Head of caudate nucleus (tissue), 42 donors: ENCODE measurements at places on chromosomes 3 and 15.

- no peak for DNase-seq
Measured at GRCh38 chr3:877001-877400, 215.8 kb upstream of the CNTN6 start.

- no peak for DNase-seq
Measured at GRCh38 chr3:178112134-178112533, 424.1 kb upstream of the KCNMB2 start.

GRCh38 chr3:125109536-125109925, 53.7 kb upstream of the HEG1 start:
- DNase-seq: no peak

GRCh38 chr15:74726774-74727164, 1.4 kb upstream of the CYP1A1 start:
- DNase-seq: no peak

DNA sequence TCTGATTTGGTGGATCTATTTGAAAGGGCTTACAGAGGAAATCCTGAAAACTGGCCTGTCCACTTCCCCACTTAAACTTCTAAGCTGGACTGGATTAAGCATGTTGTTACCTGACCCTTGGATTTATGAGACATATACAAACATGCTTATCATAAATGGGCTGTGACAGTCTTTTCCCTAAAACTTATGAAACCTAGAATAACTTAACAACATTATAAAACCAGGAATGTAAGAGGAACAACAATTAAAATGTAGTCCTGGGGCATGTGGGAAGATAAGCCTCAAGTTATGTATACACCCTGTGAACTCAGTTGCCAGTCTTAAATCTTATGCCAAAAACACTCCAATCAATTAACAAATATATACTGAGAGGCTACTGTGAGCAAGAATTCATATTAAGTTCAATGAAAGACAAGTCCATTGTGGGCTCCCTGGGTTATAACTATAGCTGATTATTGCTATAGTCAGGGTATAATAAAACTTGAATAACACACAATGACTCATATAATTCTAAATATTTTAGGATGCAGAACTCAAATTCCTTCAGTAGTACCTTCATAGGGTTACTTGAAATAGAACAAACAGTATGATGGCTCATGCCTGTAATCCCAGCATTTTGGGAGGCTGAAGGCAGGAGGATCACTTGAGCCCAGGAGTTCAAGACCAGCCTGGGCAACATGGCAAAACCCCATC, 87.2 kb upstream of the PPIB start:
- no peak for DNase-seq

- DNase-seq: no peak
Measured at GRCh38 chr3:152656214-152656971, 178.5 kb upstream of the P2RY1 start.

- no peak for DNase-seq
Measured at GRCh38 chr3:135097276-135097946, 302.4 kb downstream of the EPHB1 start.

GRCh38 chr3:188171682-188172467, 17.9 kb downstream of the LPP start:
- DNase-seq: no peak

GRCh38 chr15:95290176-95290974, 1040.1 kb upstream of the NR2F2 start:
- DNase-seq: no peak

DNA sequence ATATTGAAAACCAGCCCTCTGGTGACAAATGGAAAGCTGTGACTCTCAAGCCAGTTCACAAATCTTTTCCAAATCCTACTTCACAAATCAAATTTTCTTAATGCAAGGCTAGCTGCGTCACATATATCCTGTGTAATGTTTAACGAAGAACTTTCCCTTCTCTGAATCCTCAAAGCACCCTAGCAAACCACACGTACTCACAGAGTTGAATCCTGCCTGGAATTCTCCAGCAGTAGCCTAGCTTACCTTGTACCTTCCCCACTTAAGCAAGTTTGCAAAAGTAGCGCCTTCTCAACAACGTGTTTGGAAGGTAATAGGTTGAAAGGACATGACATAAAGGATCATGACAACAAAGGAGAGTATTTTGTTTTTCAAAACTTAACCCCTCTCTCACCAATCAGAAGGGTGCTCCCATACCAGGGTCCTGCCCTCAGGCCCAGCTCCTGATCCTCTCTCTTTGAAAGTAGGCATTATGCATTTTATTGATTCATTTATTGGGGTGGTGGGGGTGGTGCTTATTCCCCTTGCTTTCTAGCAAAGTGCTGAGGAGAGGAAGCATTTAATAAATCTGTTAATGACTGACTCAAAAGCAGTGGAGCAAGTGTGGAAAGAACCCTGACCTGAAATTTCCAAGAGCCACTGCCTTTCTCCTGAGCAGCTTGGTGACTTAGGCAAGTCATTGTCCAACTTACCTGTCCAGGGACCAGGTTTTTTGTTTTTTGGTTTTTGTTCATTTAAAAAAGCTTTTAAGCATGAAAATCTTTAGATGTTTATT, 531.6 kb downstream of the MECOM start:
- no peak for DNase-seq

DNA sequence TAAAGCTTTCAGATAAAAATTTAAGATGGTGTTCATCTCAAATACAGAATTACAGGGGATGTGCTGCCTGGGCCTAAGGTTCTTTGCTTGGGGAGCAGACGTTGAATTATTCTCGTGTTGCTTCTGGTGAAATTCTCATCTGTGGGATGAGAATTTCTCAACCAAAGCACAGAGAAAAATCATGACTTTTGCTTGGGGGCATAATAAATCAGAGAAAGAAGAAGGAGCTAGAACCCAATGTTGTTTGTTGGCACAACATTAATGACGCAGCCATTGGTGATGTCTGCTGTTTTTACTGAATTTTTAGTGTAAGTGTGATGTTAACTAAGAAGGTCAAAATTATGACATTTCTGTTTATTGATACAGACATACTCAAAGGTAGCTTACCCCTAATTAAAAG, 35.7 kb downstream of the P3H2 start:
- no peak for DNase-seq

DNA sequence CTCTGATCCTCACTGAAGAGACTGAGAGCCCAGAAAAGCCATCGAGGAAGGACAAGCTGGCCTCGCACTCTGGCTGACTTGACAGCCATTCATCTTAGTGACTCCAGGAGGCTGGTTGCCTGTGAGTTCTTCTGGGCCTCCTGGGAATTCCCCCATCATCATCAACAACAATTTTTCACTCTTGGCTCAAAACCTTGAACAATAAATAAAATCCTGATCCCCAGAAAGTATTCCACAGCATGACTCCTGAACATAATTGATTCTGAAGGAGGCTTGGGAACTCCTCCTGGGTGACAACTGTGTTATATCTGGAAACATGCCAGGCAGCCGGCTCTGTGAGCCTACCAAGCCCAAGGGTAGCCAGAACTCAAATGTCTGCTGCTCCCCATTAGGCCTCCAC, 188.6 kb downstream of the SHQ1 start:
- no peak for DNase-seq

- no peak for DNase-seq
Measured at GRCh38 chr15:39404767-39405181, 176.1 kb upstream of the THBS1 start.

GRCh38 chr3:157318639-157319288, 117.9 kb upstream of the PTX3 start:
- no peak for DNase-seq

DNA sequence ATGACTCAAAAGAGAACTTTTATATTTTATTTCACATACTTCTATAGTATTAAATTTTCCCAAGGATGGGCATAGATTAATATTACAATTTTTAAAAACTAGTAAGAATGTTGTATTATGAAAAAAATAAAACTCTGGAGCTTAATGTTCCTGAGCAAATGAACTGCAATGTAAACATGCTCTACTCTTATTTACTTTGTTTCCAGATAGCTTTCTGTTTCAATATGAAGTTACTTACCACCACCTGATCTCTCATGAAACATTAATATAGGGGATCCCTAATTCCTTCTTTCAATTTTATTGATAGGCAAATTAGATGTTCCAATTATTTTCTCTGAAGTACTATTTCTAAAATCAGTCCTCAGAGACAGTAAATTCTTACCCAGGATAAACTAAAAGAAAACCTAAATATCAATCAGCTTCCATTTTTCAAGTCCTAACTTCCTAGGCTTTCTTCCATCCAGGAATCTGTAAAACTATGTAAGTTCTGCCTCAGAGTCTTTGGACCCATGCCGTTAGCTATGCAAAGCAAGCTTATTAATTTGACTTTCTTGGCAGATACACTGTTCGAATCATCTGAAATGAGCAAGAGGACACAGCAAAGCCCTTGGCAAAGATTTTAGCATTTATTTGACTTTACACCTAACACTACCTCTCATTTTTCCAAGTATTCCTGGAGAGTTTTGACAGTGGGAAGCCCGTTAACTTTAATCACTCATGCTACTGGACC, 93.2 kb downstream of the PLCH1 start:
- no peak for DNase-seq

DNA sequence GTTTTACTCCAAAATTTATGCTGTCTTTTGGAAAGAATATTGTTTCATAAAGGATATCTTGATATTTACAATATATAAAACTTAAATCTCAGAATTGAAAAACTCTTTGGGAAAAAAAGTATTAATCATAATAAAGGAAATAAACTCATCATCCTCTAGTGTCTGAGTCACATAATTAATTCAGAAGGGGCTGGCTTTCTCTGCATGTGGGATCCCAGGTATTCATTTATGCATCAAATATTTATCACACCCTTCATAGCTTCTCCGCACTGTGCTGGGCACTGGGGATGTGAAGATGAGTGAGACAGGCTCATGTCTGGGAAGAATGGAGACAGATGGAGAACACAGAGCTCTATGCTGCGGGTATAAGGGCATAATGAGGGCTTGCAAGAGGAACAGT, 65.6 kb downstream of the CCNL1 start:
- no peak for DNase-seq

DNA sequence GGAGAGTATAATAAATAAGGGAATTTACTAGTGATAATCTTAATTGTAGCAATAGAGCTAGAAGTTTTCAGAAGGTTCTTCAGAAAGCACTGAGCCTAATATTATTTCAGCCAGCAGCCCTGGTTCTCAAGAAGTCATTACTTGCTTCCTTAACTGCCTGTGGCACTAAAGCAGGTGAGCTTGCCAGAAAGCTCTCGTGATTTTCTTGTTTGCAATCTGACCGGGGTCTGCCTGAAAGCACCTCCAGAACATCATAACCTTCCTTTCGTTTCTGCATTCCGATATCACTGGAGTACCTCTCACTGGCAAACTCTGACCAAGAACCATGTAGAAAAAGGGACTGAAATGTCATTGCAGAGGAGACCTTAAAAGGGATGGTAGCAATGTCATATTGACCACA, 510.3 kb downstream of the ZIC1 start:
- no peak for DNase-seq

- no peak for DNase-seq
Measured at GRCh38 chr3:156358232-156358631, 196.7 kb downstream of the SSR3 start.

GRCh38 chr3:89845053-89845452, 737.6 kb downstream of the EPHA3 start:
- no peak for DNase-seq

GRCh38 chr3:28699283-28699682, 350.7 kb upstream of the AZI2 start:
- no peak for DNase-seq

DNA sequence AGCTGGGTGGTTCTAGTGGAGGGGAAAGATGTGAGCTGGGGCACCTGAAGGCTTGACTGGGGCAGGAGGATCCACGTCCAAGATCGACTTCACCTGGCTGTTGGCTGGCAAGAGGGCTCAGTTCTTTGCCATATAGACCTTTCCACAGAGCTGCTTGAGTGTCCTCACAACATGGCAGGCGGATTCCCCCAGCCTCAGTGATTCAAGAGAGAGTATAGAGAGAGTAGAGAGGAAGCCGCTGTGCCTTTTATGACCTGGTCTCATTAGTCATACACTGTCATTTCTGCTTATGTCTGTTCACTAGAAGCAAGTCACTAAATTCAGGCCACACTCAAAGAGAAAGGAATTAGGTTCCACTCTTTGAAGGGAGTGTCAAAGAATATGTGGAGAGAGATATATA, 101.6 kb downstream of the APBA2 start:
- DNase-seq: no peak

GRCh38 chr3:34925851-34926250, 713.5 kb upstream of the ARPP21 start:
- no peak for DNase-seq

DNA sequence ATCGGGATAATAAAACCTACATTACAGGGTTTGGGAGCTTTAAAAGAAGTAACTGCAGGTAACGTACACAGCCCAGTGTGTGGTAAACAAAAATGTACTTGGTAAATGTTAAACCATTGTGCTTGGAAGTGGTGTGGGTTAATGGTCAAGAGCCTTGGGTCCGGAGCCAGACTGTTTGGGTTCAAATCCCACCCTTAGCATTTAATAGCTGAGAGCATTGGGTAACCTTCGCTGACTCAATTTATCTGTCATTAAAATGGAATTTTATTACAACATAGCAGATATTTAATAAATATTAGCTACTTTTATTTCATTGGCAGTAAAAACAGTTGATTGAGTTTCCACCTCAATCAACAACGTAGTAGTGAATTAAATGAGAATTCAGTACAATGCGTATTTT, 1.5 kb downstream of the FSTL1 start:
- DNase-seq: no peak

- no peak for DNase-seq
Measured at GRCh38 chr15:59180945-59181600, 25.6 kb upstream of the LDHAL6B start.

GRCh38 chr15:56733136-56734012, at the start of gene ZNF280D:
TSS of gene ZNF280D (minus strand) at chr15:56733509. CDS start at chr15:56707109, 26,400 bp downstream.
- DNase-seq: peak; percentile 88

DNA sequence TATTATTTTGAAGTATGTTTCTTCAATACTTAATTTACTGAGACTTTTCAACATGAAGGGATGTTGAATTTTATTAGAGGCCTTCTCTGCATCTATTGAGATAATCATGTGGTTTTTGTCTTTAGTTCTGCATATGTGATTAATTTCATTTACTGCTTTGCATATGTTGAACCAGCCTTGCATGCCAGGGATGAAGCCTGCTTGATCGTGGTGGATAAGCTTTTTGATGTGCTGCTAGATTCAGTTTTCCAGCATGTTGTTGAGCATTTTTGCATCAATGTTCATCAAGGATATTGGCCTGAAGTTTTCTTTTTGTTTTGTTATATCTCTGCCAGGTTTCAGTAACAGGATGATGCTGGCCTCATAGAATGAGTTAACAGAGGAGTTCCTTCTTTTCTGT, 134.4 kb downstream of the RSRC1 start:
- no peak for DNase-seq

- DNase-seq: peak; percentile 64
Measured at GRCh38 chr15:58182460-58183163, 44.4 kb downstream of the AQP9 start.

DNA sequence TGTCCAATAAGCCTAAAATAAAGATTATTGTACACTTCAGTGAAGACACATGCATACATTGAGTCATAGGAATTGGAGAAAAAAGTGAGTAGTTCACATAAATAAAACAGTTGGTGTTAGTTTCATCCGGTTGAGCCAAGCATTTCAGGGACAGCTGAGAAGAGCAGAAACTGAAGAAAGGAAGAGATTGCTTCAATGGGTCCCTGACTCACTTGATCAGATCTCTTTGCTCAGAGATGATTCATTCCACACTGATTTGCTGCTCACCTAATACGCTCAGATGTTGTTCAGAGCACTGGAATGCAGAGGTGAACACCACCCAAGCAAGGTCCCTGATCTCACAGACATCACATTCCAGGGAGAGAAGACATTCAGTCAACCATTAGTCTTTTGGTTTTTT, 93.7 kb downstream of the RAD18 start:
- no peak for DNase-seq

GRCh38 chr3:13547591-13548371, 1.1 kb upstream of the FBLN2 start:
- no peak for DNase-seq
